ENCODE measurements at places on chromosomes 1 and 21. TPM values are rescaled to one million over a fixed set of nuclear protein-coding genes. Genes with fewer than 3 reads are reported as not detected.

The FAM3B gene
- 1.3 TPM for total RNA-seq

The BGLAP gene
- total RNA-seq, result 2.2 TPM

The LCE2B gene
- total RNA-seq, result not detected

The CFAP45 gene
- total RNA-seq, result 2.8 TPM

The GBP3 gene
- 30.9 TPM for total RNA-seq

The MPL gene
- total RNA-seq, result 1.7 TPM

The NHLH1 gene
- 0.23 TPM for total RNA-seq

The CDKN2C gene
- 6.9 TPM for total RNA-seq

The ZNF684 gene
- 5.0 TPM for total RNA-seq

The ATP5IF1 gene
- total RNA-seq, result 75.4 TPM

The NBPF4 gene
- 0.14 TPM for total RNA-seq

The ZFP69 gene
- total RNA-seq, result 5.4 TPM

The SF3B4 gene
- 17.6 TPM for total RNA-seq

The ABCA4 gene
- 0.59 TPM for total RNA-seq

The OVAAL gene
- not detected for total RNA-seq

The SPOCD1 gene
- total RNA-seq, result 2.7 TPM

The RAVER2 gene
- 6.9 TPM for total RNA-seq

The KRTAP7-1 gene
- total RNA-seq, result not detected

The CD164L2 gene
- not detected for total RNA-seq

The FCN3 gene
- total RNA-seq, result 21.7 TPM

The SLC45A3 gene
- 32.6 TPM for total RNA-seq

The NBPF1 gene
- 22.0 TPM for total RNA-seq

The CACNA1S gene
- total RNA-seq, result not detected

The KRTAP11-1 gene
- total RNA-seq, result not detected

The MATN1 gene
- total RNA-seq, result not detected

The PCAT6 gene
- total RNA-seq, result 0.86 TPM

The BEND5 gene
- 17.8 TPM for total RNA-seq

The REN gene
- not detected for total RNA-seq

The FLG2 gene
- not detected for total RNA-seq

The COL9A2 gene
- total RNA-seq, result 4.9 TPM

The BCL2L15 gene
- 6.2 TPM for total RNA-seq

The CR1L gene
- 2.4 TPM for total RNA-seq

The FMOD gene
- 21.1 TPM for total RNA-seq

The OR14I1 gene
- total RNA-seq, result not detected

The GPR3 gene
- not detected for total RNA-seq

The TNNI3K gene
- total RNA-seq, result 1.6 TPM

The ZNHIT6 gene
- total RNA-seq, result 16.0 TPM

The KCNJ9 gene
- total RNA-seq, result not detected

The CAPN8 gene
- not detected for total RNA-seq

The NCMAP gene
- 0.20 TPM for total RNA-seq

The PCNX2 gene
- 21.6 TPM for total RNA-seq

The LYSMD1 gene
- total RNA-seq, result 4.4 TPM

The CA6 gene
- total RNA-seq, result not detected

All from spleen (tissue), 13 donors.